NK-92 treated with Interleukin-12 subunit alpha and Interleukin-12 subunit beta, amount 100 ng/mL, for 24 hours (cell line): ENCODE measurements at places on chromosomes 12 and 14.

DNA sequence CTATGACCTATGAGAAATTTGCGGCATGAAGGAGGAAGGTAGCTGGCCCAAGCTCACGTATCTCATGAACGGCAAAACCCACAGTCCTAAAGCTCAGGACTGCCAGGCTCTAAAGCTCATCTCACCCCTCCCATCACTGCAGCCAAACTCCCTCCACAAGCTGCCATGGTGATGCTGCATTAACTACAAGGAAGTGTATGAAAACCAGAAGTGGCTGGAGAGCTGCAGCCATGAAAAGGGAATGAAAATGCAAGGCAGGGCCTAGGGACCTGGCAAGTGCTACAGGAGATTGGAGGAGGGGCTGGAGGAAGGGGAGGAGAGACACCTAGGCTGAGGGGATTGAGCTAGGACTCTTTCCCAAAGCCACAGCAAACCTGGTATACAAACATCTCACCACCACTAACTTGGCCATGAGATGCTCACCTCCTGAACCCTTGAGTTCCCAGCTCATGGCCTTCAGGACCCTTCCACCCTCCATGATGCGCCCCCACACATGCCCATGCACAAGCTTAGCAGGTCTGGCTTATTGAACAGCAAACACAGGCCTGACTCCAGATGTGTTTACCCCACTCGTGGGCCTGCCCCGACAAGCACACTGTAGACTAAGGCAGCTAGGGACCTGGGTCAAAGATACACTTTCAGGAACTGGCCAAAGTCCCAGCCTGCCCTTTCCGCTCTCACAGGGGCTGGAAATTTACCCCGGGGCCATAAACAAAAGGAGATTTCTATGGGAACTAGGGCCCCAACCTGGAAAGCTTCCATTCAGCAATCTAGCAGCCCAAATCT lies 42.0 kb downstream of the LTBP2 start:
- no peak for DNase-seq

DNA sequence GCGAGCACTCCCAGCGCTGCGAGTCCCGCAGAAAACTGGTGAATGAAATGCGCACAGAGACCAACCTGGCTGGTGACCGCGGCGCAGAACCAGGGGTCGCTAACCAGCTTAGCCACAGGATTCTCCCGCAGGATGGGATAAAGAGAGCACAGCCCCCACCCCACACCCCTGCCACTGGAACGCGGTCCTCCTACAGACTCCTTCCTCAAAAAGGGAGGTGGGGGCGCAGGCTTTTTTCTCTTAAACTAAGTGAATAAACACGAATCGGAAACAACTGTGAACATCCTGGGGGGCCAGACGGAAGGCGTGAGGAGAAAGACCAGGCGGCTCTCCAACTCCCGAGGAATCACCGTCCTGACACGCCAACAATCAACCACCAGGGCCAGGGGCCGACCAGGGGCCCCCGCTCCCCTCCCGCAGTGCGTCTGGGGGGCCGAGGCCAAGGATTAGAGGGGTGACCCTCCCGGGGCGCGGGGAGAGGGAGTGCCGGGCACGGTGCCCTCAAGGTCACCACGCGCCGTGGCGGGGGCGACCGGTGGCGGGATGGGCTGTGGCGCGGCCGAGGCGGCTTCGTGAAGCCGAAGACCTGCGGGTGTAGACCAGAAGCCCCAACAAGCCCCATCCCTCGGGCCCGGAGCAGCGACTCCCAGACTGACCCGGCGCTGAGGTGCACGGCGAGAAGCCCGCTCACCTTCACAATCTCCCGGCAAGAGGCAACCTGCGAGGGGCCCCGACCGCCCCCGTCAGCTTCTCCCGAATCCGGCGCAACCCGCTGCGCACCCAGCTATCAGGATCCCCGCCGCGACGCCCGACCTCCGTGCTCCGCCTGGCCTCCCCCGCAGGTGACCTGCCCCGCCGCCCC lies 704 bp downstream of the ATP2B1 start:
- peak; percentile 25 for DNase-seq

DNA sequence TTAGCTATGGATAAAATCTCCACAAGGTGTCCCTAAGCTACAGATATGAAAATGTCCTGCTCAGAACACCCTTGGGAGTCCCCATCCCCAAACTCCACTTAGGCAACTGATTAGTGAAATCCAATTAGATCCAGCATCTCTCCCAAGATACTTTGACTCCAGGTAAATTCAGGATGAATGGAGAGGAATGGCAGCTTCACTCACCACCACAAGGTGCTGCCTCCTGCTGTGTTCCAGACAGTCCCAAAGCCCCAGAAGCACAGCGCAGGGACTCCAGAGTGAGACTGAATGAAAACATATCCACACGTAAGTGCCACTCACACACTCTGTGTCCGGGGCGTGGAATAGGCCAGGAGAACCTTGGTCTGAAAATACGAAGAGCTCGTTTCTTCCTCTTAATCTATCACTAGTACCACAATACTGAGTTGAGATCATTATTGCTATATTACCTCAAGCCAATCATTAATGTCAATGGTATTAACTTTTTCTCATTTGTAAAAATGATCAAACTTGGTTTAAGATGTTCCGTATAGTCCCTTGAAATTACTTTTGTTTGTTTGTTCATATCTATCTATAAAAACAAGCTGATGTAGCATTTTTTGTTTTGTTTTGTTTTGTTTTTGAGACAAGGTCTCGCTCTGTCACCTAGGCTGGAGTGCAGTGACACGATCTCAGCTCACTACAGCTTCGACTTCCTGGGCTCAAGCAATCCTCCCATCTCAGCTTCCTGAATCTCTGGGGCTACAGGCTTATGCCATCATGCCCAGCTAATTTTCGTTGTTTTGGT lies 70.0 kb upstream of the BICD1 start:
- DNase-seq: no peak

DNA sequence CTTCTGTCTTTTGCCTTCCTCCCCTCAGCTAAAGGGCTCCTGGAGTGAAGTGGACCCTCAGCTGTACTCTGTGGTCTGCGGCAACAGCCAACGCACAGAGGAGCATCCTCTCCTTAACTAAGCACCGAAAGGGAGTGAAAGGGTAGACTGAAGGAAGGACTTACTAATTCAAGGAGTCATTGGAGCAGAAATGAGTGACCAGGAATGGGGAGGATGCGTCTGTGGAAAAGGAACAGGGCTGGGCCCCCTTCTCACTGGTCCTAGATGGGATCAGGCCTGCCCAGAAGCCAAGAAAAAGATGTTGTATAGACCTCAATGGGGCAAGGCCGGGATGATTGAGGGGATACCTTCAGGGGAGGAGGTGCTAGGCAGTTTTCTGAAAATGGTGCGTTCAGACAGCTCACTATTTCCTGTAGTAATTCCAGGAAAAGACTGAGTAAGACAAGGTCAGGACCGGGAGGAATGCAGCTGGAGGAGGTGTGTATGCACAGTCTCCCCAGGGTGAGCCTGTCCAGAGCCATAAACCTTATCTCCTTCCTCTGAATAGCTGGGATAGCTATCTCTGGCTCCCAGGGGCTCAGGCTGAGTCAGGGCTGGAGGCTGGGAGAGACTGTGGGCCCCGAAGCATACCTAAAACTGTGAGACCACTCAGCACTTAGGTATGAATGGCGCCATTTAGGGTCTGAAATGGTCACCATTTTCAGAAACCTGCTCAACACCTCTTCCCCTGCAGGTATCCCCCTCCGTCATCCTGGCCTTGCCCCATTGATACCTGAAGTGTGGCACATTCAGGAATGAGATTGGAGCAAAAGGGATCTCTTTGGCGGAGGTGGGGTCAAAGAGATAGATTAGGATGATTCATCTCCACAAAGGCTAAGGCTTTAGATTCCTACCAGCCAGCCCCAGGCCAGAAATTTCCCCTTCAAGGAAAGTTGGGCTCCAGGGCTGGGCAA lies 20.2 kb upstream of the KRT8 start:
- no peak for DNase-seq

DNA sequence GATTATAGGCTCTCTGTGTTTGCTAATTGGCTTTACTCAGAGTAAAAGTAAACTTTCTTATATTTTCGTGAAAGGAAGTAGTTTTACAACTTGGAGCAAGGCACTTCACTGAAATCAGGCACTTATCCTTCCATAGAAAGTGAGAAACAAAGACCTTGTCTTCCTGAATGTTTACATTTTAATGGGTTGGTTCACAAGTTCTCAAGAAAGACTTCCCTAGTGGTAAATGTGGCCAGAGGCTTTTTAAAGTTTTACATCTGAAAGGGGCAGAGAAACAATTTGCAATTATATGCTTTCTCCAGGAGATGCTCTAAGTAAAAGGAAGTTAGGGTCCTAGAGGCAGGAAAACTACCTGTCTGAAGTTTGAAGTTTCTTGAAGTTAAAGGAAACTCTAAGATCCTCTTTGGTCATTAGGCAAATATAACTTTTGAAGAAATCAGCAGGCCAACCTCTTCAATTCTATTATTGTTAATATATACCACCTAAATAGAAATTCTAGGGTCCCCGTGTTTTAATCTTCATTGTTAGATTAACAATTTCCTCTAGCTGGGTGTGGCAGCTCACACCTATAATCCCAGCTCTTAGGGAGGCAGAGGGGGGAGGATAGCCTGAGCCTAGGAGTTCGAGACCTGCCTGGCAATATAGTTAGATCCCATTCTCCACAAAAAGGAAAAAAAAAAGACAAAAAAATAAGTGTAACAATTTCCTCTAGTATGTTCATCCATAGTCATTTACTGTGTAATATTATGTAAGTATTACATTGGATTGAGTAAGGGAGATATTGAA lies 644.9 kb upstream of the FOXG1 start:
- no peak for DNase-seq

DNA sequence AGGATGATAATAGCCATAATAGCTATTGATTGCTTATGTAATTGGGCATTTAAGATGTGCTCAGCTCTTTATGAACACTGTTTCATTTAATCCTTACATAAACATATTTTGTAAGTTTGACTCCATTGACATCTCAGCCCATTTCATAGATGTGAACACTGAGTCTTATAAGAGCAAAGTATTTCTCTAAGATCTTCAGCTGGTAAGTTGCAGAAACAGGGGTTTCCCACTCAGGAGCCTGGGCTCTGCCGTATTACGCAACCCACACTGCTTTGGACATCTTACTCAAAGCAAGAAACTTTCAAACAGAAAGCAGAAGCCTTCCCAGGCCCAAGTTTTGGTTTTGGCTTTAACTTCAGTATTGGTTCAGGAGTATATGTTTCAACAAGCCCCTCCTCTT lies 705.1 kb downstream of the MED13L start:
- no peak for DNase-seq

- DNase-seq: no peak
These were observed 104.3 kb upstream of the MAX start for GRCh38 chr14:65206448-65207096.

DNA sequence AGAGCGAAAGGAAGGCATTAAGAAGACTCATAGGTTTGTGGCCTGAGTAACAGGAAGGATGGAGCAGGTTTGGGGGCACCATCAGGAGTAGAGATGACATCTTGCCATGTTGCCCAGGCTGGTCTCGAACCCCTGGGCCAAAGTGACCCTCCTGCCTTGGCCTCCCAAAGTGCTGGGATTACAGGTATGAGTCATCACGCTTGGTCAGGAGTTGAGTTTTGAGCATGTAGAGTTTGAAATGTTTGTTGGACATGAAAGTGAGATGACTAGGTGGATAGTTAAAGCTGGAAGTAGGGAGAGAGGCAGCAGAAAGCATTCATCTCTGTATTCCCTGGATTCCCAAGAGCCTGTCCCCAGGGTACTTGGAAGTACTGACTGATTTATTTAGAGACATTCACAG lies 112.6 kb downstream of the ERC1 start:
- DNase-seq: no peak
